ENCODE measurements at places on chromosomes 4 and X.

GRCh38 chrX:49901048-49901447, 21.3 kb upstream of the CLCN5 start:
- no peak for DNase-seq

DNA sequence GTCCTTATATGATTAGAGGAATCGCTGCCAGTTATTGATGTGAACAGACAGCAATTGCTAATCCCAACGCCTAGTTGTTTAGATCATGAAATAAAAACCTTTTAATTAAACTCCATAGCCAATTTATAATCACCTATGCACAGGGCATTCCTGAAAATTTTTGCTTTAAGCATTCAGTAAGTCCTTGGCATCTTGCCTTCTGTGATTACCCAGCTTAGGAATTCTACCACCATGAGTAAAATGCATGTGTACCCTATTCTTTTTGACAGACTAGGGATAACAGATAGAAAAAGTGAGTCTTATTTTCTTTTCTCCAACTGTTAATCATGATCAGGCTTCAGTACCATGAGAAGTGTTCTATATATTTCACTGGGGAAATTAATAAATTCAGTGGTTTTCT, 995.3 kb upstream of the GRIA3 start:
- no peak for DNase-seq

GRCh38 chr4:170386971-170387370, 297.2 kb upstream of the AADAT start:
- DNase-seq = no peak

GRCh38 chr4:175983636-175984035, 82.0 kb upstream of the WDR17 start:
- DNase-seq = no peak

GRCh38 chr4:128904821-128905220, 95.3 kb downstream of the JADE1 start:
- no peak for DNase-seq

Data from C1 segment of cervical spinal cord (tissue), 14 donors.